ENCODE measurements at places on chromosomes 4 and X.

GRCh38 chr4:141912831-141913230 is 276.4 kb downstream of the IL15 start:
- DNase-seq, result no peak

GRCh38 chr4:185865901-185866328 is 53.9 kb upstream of the SORBS2 start:
- DNase-seq, result no peak

GRCh38 chr4:150082241-150082640 is 4.0 kb downstream of the DCLK2 start:
- no peak for DNase-seq

DNA sequence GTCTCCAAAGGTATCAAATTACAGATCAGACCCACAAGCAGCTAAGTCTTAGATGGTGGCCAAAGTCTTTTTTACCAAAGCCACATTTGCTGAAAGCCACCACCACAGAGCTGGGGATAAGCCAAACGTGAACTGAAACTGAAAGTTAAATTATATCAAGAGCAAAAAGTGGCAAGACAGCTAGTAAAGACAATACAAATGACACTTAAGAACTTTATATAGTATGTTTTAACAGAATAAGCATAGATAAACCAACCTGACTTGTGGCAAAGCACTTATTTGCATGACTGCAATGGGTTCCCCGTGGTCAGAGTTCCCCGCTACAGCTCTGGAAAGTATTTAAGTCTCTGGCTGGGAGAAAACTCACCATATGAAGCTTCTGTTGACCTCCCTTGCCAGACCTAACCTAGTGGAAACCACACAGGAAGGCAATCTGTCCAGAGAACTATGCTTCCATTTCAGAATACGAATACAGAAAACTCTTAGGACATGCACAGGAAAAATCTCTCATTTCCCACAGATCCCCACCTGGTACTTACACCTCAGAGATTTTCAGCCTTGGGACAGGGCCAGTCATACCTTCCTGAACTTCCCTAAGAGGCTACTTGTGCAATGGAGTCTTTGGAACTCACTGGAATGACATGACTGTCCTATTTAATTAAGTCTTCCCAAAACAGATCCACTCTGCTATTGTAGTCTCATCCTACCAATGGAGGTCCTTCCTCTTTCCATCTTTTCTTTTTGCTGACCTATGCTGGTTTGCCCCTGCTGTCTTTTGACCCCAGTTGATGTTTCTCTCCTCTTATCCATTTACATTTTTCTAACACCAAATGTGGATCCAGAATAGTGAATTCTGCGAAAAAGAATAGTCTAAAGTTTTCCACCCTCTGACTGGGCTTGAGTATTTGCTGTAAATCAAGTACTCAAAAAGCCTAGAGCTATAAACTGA is 225.1 kb downstream of the NR3C2 start:
- no peak for DNase-seq

DNA sequence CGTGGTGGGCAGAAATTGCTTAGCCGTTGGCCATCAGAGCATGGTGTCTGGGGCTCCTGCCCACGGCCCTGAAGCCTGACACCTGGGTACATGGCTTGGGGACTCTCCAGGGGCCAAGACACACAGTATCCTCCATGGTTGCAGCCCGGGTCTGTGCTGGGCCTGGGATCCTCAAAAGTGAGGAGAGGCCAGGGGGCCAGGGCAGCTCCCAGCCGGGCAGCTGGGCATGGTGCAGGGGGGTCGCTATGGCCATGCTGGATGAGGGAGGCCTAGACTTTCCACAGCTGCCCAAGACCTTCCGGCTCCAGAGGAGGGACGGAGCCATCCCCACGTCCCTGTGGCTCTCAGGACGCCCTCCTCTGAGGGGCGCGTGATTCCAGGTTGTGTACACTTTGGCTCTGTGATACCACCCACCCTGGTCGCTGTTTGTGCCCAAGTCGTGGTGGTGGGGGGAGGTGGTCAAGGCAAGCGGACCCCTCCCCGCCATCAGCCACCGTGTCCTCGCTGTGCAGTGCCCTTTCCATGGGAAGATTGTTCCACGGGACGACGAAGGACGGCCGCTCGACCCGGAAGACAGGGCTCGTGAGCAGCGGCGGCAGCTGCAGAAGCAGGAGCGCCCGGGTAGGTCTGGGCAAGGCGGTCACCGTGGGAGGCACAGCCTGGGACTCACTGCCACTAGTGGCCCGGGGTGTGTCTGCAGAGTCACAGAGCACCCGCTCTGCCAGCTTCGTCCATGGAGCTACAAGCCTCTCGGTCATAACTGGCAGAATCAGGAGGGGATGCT is 25.7 kb downstream of the NKX1-1 start:
- DNase-seq, result no peak

DNA sequence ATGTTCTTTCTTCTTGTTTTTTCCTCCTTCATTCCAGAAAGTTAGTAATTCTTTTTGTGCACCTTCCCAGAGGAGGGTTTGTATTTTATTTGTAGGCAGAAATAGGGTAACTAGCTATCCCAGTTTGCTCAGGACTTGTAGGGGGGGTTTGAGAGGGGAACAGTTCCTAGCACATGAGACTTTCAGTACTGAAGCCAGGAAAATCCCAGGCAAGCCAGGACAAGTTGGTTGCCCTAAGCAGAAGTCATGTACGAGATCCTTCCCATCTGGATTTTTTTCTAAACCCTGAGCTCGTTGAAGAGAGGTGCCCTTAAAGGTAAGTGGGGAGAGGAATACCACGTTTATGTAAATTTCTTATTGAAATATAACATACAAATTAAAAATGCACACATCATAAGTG is 15.6 kb upstream of the TAB3 start:
- no peak for DNase-seq
